ENCODE measurements at places on chromosomes 2 and 18.

DNA sequence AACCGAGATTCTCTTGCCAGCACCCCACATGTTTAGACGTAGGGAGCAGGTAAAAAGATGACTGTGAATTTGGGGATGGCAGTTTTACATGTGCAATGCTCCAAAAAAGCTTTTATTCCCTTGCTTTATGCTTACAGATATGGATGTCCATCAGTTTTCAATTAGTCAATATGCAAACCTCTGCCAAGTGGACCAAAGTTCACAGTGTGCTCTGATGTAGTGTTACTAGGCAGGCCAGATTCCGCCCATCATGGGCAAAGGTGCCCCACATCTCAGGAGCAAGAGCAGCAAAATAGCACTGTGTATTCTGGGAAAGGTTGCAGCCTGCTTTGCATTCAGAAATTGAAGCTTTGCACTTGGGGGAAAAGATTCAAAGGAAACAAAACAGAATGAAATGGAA lies 329.7 kb upstream of the ZEB2 start:
- no peaks in the 10 kb centered on the region for H3K36me3 ChIP-seq
- no peak overlapping the region for H3K27ac ChIP-seq
- DNase-seq, result no peak
- H3K4me1 ChIP-seq, result no peaks in the 10 kb centered on the region

GRCh38 chr2:59204040-59204439 lies 962.9 kb upstream of the FANCL start:
- no peak for DNase-seq
- H3K36me3 ChIP-seq, result no peaks in the 10 kb centered on the region

- no peak overlapping the region for H3K27ac ChIP-seq
- H3K27me3 ChIP-seq, result no peaks in the 10 kb centered on the region
- H3K36me3 ChIP-seq, result no peaks in the 10 kb centered on the region
- no peak overlapping the region for H3K4me3 ChIP-seq
- no peak for DNase-seq
Observed at GRCh38 chr2:71482055-71482454, 28.7 kb downstream of the DYSF start.

- no peak for DNase-seq
- no peaks in the 10 kb centered on the region for H3K27me3 ChIP-seq
- H3K4me1 ChIP-seq, result no peaks in the 10 kb centered on the region
- H3K36me3 ChIP-seq, result no peaks in the 10 kb centered on the region
- no peak overlapping the region for H3K4me3 ChIP-seq
Observed at GRCh38 chr2:128789221-128789620, 470.6 kb upstream of the HS6ST1 start.

GRCh38 chr2:224938651-224939182 lies 103.6 kb downstream of the DOCK10 start:
- peaks cover 3% of the 10 kb centered on the region for H3K36me3 ChIP-seq
- peak overlapping the region; percentile 75 for H3K27ac ChIP-seq
- DNase-seq, result peak; percentile 67
- no peaks in the 10 kb centered on the region for H3K27me3 ChIP-seq
- peaks cover 82% of the 10 kb centered on the region for H3K4me1 ChIP-seq

GRCh38 chr2:172333235-172333977 lies 94.0 kb upstream of the ITGA6 start:
- H3K27me3 ChIP-seq, result no peaks in the 10 kb centered on the region
- H3K4me3 ChIP-seq, result no peak overlapping the region
- DNase-seq, result no peak

DNA sequence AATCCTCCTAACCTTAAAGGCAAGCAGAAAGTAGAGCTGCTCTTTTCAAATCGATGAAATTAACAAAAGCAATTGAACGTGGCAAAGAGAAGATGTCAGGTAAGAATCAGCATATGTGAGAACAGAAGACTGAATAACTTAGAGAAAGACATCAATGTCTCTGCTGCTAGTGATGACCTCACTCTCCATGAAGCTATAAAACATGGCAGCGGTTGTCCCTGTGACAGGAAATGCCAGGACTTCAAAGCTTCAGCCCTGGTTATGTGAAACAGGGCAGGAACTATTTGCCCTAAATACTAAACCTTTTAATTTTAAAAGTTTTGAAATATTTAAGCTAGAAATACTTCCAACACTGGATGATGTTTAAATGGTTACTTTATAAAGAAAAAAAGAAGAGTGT lies 383.7 kb downstream of the XIRP2 start:
- H3K27me3 ChIP-seq, result no peaks in the 10 kb centered on the region
- H3K36me3 ChIP-seq, result no peaks in the 10 kb centered on the region
- DNase-seq, result no peak
- no peaks in the 10 kb centered on the region for H3K4me1 ChIP-seq
- no peak overlapping the region for H3K4me3 ChIP-seq

- no peaks in the 10 kb centered on the region for H3K4me1 ChIP-seq
- H3K36me3 ChIP-seq, result no peaks in the 10 kb centered on the region
- DNase-seq, result no peak
- H3K27me3 ChIP-seq, result peaks cover 2% of the 10 kb centered on the region
Observed at GRCh38 chr2:173567493-173567892, 212.8 kb downstream of the CDCA7 start.

DNA sequence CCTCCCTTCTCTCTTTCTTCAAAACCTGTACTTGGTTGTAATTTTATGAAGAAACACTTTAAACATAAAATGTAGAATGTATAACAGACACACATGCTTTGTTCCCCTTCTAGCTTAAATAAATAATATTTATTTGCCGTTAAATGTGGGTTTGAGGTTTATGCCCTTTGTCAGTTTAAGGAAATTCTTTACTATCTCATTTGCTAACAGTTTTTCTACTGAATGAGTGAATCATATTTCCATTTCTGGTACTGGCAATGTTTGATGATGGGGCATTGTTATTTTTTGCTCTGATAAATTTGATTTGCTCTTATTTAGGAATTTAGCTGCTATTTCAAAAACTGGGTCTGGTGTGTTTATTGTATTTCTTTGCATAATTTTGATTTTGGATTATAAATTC lies 555.6 kb downstream of the CCDC85A start:
- H3K27ac ChIP-seq, result no peak overlapping the region
- no peak overlapping the region for H3K4me3 ChIP-seq
- no peak for DNase-seq
- H3K36me3 ChIP-seq, result no peaks in the 10 kb centered on the region

- H3K4me1 ChIP-seq, result no peaks in the 10 kb centered on the region
- H3K4me3 ChIP-seq, result no peak overlapping the region
- no peaks in the 10 kb centered on the region for H3K27me3 ChIP-seq
Observed at GRCh38 chr18:71079606-71080005, 790.8 kb downstream of the SOCS6 start.

GRCh38 chr2:185472574-185472973 lies 266.0 kb upstream of the FSIP2 start:
- DNase-seq, result no peak
- H3K27me3 ChIP-seq, result no peaks in the 10 kb centered on the region
- H3K4me1 ChIP-seq, result no peaks in the 10 kb centered on the region
- no peaks in the 10 kb centered on the region for H3K36me3 ChIP-seq
- H3K27ac ChIP-seq, result no peak overlapping the region

DNA sequence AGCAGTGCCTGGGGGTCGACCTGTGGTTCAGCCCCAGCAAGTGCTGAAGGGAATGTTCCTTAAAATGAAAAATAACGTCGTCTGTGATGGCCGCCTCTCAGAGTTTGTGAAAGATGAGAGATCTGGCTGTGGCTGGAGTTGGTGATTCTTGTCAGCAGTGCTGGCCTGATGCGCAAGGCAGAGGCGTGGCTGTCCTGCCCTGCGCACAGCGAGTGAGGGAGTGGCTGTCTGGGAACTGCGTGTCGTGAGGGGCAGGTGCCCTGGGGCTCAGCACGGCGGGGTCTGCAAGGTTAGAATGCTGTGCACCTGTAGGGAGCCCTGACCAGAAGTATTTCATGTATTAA lies 8.8 kb downstream of the NFATC1 start:
- H3K27ac ChIP-seq, result peak overlapping the region; percentile 95
- H3K4me1 ChIP-seq, result peaks cover 60% of the 10 kb centered on the region
- H3K4me3 ChIP-seq, result peak overlapping the region; percentile 35
- H3K27me3 ChIP-seq, result no peaks in the 10 kb centered on the region
- no peaks in the 10 kb centered on the region for H3K36me3 ChIP-seq

GRCh38 chr2:140270224-140270623 lies 1490.0 kb upstream of the NXPH2 start:
- H3K27ac ChIP-seq, result no peak overlapping the region
- H3K4me3 ChIP-seq, result no peak overlapping the region
- no peaks in the 10 kb centered on the region for H3K4me1 ChIP-seq
- H3K36me3 ChIP-seq, result no peaks in the 10 kb centered on the region

DNA sequence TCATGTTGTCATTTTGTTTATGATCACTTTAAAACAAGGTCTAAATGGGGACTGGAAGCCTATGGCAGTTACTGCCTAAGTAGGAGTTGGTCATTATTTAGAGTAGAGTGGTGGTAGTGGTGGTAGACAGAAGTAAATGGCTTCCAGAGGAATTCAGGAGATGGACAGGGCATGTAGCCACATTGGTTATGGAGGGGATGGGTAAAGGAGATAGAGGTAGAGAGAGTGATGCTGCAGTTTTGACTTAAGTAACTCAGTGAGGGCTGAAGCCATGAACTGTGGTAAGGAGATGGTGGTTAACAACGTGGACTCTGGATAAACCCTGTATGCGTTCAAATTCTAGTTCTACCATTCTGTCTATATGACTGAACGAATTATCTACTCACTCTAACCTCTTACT lies 61.6 kb upstream of the NOSTRIN start:
- no peak overlapping the region for H3K27ac ChIP-seq
- no peak overlapping the region for H3K4me3 ChIP-seq
- no peaks in the 10 kb centered on the region for H3K27me3 ChIP-seq

GRCh38 chr18:35392375-35392774 lies 15.2 kb upstream of the ZNF396 start:
- H3K4me1 ChIP-seq, result no peaks in the 10 kb centered on the region
- no peak overlapping the region for H3K27ac ChIP-seq
- no peaks in the 10 kb centered on the region for H3K36me3 ChIP-seq
- H3K27me3 ChIP-seq, result peaks cover 10% of the 10 kb centered on the region
- no peak overlapping the region for H3K4me3 ChIP-seq

DNA sequence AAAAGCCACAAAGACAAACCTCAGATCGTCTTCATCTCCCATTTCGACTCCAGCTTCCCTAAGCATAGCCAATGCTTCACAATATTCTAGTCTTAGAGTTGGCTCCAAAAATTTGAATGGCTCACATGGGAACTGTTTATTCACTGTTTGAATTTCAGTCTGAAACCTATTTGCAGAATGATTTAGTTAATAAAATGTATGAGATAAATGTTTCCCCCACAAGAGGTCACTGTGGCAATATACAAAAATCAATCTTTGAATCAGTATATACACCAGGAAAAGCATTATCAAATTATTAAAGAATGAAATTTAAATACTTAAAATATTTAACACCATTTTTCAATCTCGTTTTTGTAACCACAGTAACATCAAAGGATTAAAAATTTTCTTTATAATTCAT lies 40.0 kb upstream of the MCM6 start:
- no peak overlapping the region for H3K4me3 ChIP-seq
- H3K27ac ChIP-seq, result no peak overlapping the region
- H3K27me3 ChIP-seq, result no peaks in the 10 kb centered on the region
- DNase-seq, result peak; percentile 59

GRCh38 chr2:83115606-83116005 lies 1343.5 kb downstream of the SUCLG1 start:
- no peak overlapping the region for H3K4me3 ChIP-seq
- H3K27ac ChIP-seq, result no peak overlapping the region
- no peak for DNase-seq
- H3K27me3 ChIP-seq, result no peaks in the 10 kb centered on the region
- H3K4me1 ChIP-seq, result no peaks in the 10 kb centered on the region
- H3K36me3 ChIP-seq, result no peaks in the 10 kb centered on the region

DNA sequence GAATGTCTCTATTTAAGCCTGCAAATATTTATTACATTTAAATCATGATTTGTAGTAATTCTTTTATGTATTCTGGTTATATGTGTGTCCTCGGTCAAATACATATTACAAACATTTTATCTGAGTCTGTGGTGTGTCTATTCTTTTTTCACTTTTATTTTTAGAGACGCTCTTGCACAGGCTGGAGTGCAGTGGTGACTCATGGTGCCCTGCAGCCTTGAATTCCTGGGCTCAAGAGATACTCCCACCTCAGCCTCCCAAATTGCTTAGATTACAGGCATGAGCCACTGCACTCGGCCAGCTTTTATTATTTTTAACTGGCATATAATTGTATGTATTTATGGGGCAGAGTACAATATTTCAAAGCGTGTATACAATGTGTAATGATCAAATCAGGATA lies 47.5 kb downstream of the ARID5A start:
- H3K4me3 ChIP-seq, result no peak overlapping the region
- no peaks in the 10 kb centered on the region for H3K36me3 ChIP-seq
- no peak for DNase-seq
- no peaks in the 10 kb centered on the region for H3K4me1 ChIP-seq
- no peaks in the 10 kb centered on the region for H3K27me3 ChIP-seq

GRCh38 chr2:44295633-44296359 lies 20.5 kb downstream of the SLC3A1 start:
- no peak overlapping the region for H3K27ac ChIP-seq
- H3K4me1 ChIP-seq, result peaks cover 5% of the 10 kb centered on the region
- no peaks in the 10 kb centered on the region for H3K36me3 ChIP-seq
- DNase-seq, result no peak

GRCh38 chr2:2586931-2587330 lies 255.9 kb upstream of the MYT1L start:
- no peaks in the 10 kb centered on the region for H3K4me1 ChIP-seq
- H3K4me3 ChIP-seq, result no peak overlapping the region
- H3K27me3 ChIP-seq, result no peaks in the 10 kb centered on the region

DNA sequence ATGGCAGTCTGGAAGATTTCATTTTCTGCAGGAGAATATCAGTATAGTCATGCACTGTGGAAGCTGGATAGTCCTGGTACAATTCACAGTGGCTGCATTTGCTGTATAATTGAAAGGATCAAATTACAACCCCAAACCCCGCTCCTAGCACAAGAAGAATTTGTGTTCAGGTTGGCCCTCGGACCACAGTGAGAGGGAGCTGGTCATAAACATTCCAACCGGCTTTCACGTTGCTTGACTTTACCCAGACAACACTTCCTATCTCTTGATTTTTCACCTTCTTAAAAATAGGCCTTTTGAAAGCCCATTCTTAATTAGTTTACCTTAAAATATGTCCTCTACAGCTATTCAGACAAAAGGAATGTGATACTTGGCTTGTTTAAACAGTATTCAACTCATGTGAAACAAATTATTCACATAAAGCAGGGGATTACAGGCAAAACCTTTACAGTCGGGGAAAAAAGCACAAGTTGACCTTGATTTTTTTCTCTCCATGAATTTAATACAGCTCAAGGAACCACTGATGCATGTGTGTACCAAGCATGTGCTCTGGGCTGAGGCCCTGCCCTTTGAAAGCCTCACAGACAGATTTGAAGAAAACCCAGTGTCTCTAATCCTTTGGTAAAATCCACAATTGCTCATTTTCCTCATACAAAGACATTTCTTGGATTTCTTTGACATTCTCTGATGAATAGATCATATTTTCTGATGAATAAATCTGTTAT lies 143.0 kb upstream of the SOX11 start:
- no peaks in the 10 kb centered on the region for H3K36me3 ChIP-seq
- no peaks in the 10 kb centered on the region for H3K4me1 ChIP-seq
- no peak overlapping the region for H3K4me3 ChIP-seq
- no peak for DNase-seq
- H3K27me3 ChIP-seq, result no peaks in the 10 kb centered on the region
- H3K27ac ChIP-seq, result no peak overlapping the region

GRCh38 chr2:39381653-39382052 lies 55.4 kb downstream of the MAP4K3 start:
- no peak for DNase-seq
- no peaks in the 10 kb centered on the region for H3K27me3 ChIP-seq
- H3K4me3 ChIP-seq, result no peak overlapping the region
- no peaks in the 10 kb centered on the region for H3K4me1 ChIP-seq
- H3K36me3 ChIP-seq, result no peaks in the 10 kb centered on the region
